Effector memory CD8-positive, alpha-beta T cell (primary cell): ENCODE measurements at places on chromosomes 7 and 10.

DNA sequence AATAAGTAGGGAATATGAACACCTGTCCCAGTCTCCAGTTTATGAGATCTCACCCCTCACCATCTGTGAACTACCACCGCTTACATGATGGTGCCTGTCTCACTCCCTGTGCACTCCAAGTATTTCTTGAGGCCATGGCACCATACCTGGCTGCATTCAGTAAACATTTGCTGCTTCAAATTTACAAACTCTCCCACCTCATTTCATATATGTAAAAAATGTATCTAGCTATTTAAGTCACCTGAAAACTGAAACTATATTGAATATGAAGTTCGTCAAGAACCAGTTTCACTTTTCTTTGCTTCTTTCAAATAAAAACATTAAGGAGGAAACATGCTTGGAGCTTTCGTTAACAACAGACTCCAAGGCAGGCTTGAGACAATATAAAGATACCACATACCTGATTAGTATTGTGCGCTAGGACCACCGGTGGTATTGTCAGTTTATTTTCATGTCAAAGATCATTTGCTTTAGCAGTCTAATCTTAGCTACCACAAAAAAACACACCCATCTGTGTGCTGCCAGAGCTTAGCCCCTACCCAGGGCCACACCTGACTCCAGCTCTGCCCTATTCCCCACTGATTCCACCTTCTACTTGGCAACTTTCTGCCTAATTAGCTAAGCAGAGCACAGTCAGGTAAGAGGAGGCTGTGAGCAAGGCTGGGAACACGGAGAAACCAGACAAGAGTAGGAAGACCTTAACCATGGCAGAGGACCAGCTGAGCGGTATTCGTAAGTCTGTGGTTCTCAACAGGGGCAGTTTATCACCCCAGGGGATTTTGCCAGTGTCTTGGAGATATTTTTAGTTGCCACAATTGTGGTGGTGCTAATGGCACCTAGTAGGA lies 92.0 kb downstream of the ZFAND4 start:
- peak; percentile 21 for DNase-seq

DNA sequence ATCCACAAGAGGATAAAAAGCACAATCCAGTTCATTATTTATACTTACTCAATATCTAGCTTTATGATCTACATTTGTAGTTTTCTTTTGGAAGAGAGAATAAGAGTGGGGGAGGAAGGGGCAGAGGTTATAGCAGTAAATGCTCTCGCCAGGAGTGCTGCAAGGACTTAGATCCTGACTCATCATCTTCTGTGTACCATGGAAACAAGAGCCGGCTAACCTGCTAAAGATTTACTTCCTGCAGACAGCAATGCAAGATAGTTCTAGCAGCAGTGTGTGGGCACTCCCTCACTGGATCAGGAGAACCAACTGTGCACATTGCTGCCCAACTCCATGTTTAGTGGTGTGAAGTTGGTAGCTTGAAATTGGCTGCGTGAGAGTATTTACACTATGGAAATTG lies 47.7 kb upstream of the TRIL start:
- no peak for DNase-seq

DNA sequence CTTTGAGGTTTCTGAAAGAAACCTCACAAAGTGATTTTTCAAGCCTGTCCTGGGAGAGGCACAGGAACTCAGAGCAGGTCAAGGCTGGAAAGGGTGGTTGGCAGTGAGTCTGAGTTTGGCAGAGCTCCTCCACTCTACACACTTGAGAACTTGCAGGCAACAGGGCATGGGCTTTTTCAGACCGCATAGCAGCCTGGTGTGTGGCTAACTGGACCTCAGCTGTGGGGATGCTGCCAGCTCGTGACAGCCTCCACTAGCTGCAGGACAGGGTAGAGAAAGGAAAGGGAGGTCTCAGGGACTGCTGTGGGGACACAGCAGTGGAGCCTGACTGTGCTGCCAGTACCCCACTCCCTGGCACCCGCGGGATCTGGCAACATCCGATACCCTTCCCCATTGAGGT lies 2.6 kb downstream of the CDHR1 start:
- no peak for DNase-seq

- DNase-seq, result no peak
Observed at GRCh38 chr10:71622154-71622526, 97.4 kb downstream of the C10orf105 start.

- no peak for DNase-seq
Observed at GRCh38 chr7:40800771-40801170, 666.0 kb downstream of the SUGCT start.

DNA sequence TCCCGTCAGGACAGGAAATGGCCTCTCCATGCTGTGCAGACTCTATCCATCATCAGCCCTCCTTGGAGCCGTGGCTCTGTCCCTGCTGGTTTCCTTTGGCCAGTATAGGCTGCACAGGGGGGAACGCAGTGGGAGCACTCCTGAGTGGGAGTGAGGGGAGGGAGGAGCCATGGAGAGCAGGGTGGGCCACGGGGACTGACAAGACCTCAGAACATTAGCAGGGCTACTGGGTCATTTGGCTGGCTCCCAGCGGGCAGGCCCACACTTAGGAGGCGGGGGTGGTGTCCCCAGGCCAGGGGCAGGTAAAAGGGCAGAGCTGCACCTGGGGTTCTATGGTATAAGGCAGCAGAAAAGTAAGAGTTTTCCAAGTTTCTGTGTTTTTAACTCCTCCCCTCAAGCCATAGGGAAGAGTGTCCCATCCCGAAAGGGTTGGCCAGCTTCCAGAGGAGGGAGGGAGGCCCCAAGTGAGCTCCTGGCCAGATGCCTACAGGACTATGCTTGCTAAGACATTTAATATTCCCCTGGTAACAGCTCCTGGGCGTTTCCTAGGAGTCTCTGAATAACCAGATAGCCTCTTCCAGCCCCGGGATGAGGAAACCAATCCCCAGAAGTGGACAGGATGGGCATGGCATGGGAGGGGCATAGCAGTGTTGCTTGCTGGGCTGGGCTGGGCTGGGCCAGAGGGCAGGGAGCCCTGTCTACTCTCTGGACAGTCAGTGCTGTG lies 5.5 kb upstream of the OPN4 start:
- no peak for DNase-seq

GRCh38 chr10:16776896-16777295 lies 40.3 kb downstream of the RSU1 start:
- no peak for DNase-seq

GRCh38 chr10:80167471-80168161 lies 35.1 kb downstream of the PLAC9 start:
- DNase-seq, result no peak
